Fibroblast of skin of right biceps (primary cell): ENCODE measurements at places on chromosomes 1 and 21.

- no peak for DNase-seq
These were observed 124.7 kb downstream of the TYW3 start for GRCh38 chr1:74857676-74858075.

GRCh38 chr1:68313735-68314134, 81.4 kb upstream of the WLS start:
- DNase-seq, result no peak

GRCh38 chr1:75589637-75590036, 21.3 kb downstream of the SLC44A5 start:
- DNase-seq, result no peak

DNA sequence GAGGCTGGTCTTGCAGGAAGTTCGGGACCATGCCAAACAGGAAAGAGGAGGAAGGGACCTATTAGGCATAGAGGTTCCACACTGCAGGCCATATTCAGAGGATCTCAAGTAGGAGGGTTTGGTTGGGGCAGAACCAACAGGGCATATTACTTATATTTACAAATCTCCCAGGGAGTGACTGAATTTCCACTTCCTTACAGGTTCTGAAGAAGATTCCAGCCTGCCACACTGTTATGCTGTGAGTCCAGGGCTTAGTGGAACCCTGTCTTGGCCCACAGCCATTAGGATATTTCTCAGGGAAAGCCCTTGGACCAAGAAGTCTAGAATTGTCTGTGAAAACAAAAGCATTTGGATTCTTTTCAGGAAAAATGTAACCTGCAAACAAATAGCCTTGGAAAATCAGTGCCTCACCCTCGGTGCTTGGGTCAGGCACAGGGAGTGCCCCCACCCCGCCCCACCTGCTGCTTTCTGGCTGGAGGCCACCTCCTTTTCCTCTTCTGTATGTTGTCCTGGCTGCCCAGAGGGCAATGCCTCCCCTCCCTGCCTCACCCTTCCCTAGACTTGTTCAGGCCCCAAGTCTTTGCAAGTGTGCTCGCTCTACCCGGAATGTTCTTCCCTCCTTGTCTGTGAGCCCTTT, 41.0 kb upstream of the JUN start:
- DNase-seq, result no peak

GRCh38 chr1:66495495-66495894, 38.5 kb upstream of the SGIP1 start:
- DNase-seq, result peak; percentile 81

- peak; percentile 84 for DNase-seq
These were observed 46.2 kb downstream of the USP25 start for GRCh38 chr21:15775981-15776380.

- DNase-seq, result no peak
These were observed 246.3 kb downstream of the FGGY start for GRCh38 chr1:59543211-59543668.
